ENCODE measurements at places on chromosomes 7 and 10. TPM values are rescaled to one million over a fixed set of nuclear protein-coding genes. Genes with fewer than 3 reads are reported as not detected.

Gene MOGAT3
- not detected for total RNA-seq

Gene A1CF
- total RNA-seq = not detected

Gene BTBD16
- not detected for total RNA-seq

Gene SMARCD3
- 154 TPM for total RNA-seq

Gene ITGB8
- 124 TPM for total RNA-seq

Gene OPN1SW
- total RNA-seq = not detected

Gene STAG3
- total RNA-seq = 1.3 TPM

Gene C10orf62
- not detected for total RNA-seq

Gene HOXA3
- not detected for total RNA-seq

Gene ZNF736
- total RNA-seq = 81.1 TPM

Gene MUC12
- not detected for total RNA-seq

Gene SPDYE9
- not detected for total RNA-seq
